ENCODE measurements at places on chromosomes 7 and 10. TPM values are rescaled to one million over a fixed set of nuclear protein-coding genes. Genes with fewer than 3 reads are reported as not detected.
A peak's percentile ranks its signal among the peaks of the same experiment; 100 is the strongest.

DNA sequence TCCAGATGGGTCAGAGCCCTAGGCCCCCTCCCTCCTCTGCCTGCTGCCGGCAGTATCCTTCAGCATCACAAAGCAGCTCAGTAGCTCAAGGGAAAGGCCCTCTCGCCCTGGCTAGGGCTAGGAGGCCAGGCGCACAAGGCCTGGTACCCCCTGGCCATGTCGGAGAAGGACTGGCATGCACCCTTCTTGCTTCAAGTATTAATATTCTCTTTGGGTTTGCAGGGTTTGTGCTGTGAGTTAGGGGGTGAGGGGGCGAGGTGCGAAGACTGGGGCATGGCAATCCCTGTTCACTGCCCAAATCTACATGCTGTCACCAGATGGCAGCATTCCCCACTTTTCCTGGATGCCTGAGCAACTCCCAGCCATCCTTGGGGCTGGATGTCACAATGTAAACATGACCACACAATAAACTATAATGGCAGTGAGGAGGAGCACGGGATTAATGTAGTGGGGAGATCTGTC, 105.2 kb downstream of the NEURL1 start:
- DNase-seq: peak; percentile 48

GRCh38 chr7:39969431-39969830, 19.4 kb downstream of the CDK13 start:
- no peak for DNase-seq

DNA sequence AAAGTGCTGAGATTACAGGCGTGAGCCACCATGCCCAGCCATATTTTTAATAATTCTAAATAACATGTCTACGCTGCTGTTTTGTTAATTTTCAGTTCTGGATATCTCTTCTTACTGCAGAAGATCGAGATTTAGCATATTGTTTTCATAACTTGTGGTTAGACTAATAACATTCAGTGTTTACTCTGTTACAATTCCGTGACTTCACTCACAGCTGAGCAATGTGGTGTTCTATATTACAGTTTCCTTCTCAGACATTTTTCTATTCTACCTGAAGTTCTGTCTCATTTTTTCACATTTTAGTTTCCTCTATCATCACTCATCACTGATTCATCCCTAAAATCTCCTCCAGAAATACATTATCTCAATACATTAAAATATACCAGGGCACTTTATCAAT, 10.9 kb downstream of the RNF32 start:
- no peak for DNase-seq

Gene LOXL4
- 11.9 TPM for total RNA-seq

Gene INMT
- total RNA-seq: 37.4 TPM

Gene EPO
- total RNA-seq: not detected

Gene KAZALD1
- 9.0 TPM for total RNA-seq

Gene NME8
- total RNA-seq: 2.6 TPM

Gene WNT8B
- total RNA-seq: not detected

Gene R3HCC1L
- 18.9 TPM for total RNA-seq

All from thyroid gland (tissue), 4 donors.